ENCODE measurements at places on chromosomes 2 and 18. TPM values are rescaled to one million over a fixed set of nuclear protein-coding genes. Genes with fewer than 3 reads are reported as not detected.

DNA sequence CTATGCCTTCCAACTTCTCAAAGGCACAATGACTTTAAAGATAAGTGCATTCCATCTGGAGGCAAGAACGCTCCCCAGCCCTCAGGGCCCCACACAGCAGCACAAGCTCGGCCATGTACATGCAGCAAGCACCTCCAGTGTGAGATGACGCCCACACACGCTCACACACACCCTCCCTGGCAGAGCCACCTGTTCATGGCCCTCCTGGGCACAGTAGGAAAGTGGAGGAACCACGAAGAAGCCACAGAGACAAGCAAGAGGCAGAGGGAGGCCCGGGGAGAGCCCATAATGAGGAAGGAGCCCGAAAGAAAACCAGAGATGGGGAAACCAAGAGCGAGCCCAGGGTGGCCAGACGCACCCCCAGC, 21.7 kb downstream of the BIN1 start:
- H3K27me3 ChIP-seq, result no peaks in the 10 kb centered on the region
- H3K36me3 ChIP-seq, result no peaks in the 10 kb centered on the region
- peak; percentile 48 for DNase-seq
- peak overlapping the region; percentile 94 for H3K27ac ChIP-seq

DNA sequence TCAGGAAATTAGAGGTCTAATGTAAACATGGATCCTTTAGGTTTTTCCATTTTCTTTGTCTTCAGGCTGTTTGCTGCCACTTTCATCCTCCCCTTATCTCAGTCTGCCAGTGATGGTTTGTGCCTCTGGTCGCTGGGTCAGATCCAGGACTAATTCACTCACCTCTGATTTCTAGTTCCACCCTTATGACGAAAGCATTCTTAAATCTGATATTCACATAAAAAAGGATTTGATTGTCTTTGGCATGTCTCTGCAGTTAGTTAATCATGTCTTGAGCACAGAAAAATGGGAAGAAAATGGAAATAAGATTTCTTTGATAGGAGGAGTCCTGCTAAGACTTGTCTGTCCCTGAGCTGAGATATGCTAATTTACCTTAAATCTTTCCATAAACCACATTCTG, 4.6 kb downstream of the IL1RL1 start:
- H3K4me1 ChIP-seq, result no peaks in the 10 kb centered on the region

DNA sequence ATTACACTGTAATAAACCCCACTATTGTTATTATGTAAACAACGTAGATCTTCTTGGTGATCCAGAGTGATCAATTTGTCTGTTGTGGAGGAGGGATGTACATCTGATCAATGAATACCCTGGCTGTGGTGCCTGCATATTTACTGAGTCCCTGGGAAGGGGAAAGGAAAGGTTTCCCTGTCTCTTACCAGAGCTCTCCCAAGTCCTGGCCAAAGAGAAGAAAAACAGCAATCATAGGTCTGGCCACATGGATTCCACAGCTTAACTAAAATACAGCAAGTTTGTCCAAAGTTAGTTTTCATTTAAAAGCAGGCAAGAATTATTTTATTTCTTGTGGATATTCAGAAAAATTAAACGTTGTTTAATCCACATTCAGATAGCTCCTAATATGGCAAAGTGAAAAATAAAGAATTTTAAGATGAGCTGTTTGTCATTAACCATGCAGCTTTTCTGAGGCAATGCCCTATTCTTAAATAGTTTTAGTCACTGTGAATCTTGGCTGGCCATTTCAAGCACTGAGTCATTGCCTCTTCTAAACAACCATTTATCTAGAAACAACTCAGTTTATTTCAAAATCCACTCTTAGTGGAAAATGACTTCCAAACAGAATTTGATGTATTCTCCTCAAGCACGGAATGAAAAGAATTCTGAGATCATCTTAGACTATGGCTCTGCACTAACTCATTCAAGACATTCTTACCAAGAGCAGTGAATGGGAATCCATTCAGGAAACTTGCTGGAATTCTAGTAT, 1004.4 kb upstream of the CDH2 start:
- no peaks in the 10 kb centered on the region for H3K36me3 ChIP-seq
- no peaks in the 10 kb centered on the region for H3K27me3 ChIP-seq
- H3K27ac ChIP-seq, result peak overlapping the region; percentile 91
- no peak overlapping the region for H3K4me3 ChIP-seq
- peaks cover 10% of the 10 kb centered on the region for H3K4me1 ChIP-seq

The TUBB8B gene
- 0.31 TPM for total RNA-seq

DNA sequence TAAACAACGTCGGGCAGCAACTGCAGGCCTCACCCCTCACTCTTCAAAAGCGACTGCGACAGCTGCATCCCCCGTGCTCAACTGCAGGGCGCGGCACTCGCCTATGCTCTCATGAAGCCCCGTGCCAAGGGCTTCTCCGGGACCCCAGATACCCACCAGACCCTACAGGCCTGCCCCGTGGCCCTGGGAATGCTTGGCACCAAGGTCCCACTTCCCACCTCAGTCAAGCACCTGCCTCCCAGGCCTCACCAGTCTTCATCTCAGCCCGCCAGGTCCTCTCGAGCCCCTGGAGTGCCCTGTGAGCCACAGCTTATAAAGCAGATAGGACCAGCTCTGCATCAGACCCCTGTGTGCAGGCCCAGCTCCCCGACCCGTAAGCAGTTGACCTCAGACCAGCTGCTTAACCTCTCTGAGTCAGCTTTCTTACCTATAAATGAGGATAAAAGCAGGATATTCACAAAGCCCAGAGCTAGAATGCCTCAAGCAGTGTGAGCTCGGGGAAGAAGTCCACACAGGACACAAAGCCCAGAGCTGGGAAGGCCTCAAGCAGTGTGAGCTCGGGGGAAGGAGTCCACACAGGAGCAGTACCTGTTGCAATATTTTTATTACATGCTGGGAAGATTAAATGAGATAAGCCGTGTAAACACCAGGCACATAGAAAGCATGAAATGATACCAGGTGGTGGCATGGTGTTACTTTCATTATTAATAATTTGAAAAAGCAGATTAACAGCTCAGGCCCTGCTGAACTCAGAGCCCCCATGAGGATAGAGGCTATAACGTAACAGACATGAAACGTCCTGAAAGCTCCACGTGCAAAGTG, 96.9 kb downstream of the HDAC4 start:
- no peaks in the 10 kb centered on the region for H3K36me3 ChIP-seq
- H3K4me3 ChIP-seq, result no peak overlapping the region
- H3K27ac ChIP-seq, result peak overlapping the region; percentile 71
- no peaks in the 10 kb centered on the region for H3K27me3 ChIP-seq

DNA sequence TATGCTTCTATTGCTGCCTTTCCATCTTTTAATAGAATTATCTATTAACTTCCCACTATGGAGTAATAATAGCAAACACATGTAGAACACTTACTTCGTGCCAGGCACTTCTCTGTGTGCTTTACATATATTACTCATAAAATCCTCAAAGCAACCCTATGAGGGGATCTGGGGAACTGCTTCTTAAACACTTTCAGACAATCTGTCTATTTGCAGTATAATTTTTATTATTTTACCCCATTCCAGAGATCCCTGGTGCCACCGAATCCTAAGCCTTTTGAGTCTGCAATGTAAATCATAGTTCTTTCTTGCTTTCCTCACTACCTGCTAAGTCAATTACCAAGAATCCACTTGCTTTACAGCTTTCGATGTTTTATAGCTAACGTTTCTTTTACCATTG, 25.6 kb upstream of the GCFC2 start:
- peaks cover 6% of the 10 kb centered on the region for H3K27me3 ChIP-seq
- no peak for DNase-seq
- H3K36me3 ChIP-seq, result peaks cover 1% of the 10 kb centered on the region
- H3K27ac ChIP-seq, result no peak overlapping the region
